ENCODE measurements at places on chromosomes 13 and 19.
A peak's percentile ranks its signal among the peaks of the same experiment; 100 is the strongest.

- DNase-seq: no peak
These were observed 4.3 kb downstream of the TBC1D17 start for GRCh38 chr19:49881672-49882394.

GRCh38 chr19:16921766-16922591, 33.2 kb downstream of the F2RL3 start:
- no peak for DNase-seq

- DNase-seq: no peak
These were observed 353.5 kb downstream of the DACH1 start for GRCh38 chr13:71513411-71514033.

- no peak for DNase-seq
These were observed 598.6 kb upstream of the PCDH20 start for GRCh38 chr13:62014299-62014698.

GRCh38 chr19:41276231-41276630, 12.1 kb downstream of the HNRNPUL1 start:
- DNase-seq: no peak

GRCh38 chr13:75175575-75175974, 306.4 kb downstream of the TBC1D4 start:
- DNase-seq: no peak

DNA sequence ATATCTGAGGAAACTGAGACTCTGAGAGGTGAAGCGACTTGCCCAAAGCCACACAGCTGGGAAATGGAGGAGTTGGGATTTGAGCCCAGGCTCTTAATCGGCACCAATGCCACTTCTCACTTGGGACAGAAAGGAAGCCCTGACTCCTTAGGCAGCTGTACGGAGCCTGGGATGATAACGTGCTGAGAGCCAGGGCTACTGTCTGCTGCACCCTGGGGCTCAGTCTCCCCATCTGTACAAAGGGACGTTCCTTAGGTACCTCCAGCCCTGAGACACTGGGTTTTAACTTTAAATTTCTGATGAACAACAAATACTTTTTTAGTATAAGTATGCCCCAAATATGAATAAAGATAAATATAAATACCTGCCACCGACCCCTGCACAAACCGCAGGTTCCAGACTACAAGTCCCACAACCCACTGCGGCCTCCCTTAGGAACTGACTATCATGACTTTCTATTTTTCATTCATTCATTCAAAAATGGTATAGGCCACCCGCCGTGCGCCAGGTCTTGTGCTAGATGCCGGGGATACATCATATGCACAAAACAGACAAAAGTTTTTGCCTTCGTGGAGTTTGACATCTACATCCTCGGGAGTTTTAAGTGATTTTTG, 776 bp upstream of the NCLN start:
- peak; percentile 88 for DNase-seq

DNA sequence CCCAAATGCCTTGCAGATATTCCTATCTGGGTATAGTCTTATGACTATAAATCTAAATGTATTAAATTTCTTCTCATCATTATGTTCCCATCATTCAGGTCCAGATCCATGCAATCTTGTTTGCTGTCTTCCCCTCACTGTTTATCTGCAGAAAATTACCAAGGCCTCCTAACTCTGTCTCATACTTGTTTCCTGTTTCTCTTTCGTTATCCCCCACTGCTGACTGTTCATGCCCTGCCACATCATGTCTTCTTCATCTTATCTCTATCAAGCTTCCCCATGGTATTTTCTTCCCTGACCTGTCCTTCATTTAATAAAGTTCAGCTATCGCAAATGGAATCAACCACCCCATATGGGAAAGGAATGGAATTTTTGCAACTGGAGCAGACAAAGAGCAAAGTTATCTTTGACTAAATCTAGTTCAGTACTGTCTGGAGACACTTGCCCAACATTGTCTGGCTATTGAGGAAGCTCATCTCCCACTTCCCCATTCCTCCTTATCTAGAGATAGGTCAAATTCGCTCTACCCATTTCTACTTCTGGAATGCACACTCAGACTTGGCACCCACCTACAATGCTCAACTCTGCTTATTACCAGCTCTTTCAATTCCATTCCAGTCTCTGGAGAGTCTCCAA, 1358.1 kb downstream of the EFNB2 start:
- DNase-seq: no peak

DNA sequence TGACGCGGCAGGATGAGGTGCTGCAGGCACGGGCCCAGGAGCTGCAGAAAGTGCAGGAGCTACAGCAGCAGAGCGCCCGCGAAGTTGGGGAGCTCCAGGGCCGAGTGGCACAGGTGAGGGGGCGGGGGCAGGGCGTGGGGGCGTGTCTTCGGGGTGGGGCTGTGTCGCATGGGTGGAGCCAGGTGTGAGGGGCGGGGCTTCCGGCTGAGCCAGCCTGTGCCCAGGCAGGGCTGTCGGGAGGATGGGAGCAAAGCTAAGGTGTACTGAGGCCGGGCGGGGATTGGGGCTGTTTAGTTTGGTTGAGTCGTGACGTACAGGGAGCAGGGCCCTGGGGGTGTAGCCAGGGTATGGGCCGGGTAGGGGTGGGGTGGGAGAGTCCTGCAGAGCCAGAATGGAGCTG, 62.3 kb downstream of the KCNC3 start:
- DNase-seq: no peak

GRCh38 chr13:46874006-46874405, 22.8 kb downstream of the HTR2A start:
- DNase-seq: no peak

DNA sequence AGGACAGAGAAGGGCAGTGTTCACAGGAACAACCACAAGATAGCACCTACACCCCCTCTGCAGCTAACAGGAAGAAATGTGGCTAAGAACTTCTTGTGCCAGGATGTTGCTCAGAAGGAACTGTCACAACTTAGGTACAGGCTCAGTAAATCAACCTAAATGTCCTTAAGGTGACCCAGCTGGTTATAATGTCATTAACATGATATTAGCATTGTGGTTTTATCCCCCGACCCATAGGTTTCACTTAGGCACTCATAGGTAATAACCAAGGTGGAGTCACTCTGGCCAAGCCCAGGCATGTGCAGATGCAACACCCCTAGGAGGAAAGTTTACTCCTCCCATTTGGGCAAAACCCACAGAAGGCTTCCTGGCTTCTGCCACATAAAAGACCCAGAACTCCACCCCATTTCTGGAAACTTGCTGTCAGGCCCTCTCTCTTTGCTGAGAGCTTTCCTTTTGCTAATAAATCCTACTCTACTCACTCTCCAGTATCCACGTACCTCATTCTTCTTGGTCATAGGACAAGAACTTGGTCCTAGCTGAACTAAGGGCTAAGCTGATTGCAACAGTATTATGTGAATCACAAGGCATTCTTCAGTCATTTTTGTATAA, 951.3 kb downstream of the SLITRK5 start:
- no peak for DNase-seq

DNA sequence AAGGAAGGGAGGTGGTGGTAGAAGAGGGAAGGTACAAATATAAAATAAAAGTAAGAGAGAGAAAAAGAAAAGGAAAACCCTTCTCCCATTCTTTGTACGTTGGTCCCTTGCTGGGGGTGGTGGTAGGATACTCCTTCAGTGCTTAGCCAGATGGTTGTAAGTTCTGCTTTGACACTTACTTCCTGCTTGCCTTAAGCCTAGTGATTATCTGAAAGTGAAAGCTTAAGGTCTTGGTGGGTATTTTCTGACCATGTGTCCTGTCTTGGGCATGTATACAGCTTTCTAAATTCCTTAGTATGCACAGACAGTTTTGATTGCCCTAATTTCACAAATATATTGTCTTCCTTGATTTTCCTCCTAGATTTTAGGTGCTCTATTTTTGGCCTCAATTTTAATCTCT, 314.8 kb downstream of the PCDH17 start:
- no peak for DNase-seq

DNA sequence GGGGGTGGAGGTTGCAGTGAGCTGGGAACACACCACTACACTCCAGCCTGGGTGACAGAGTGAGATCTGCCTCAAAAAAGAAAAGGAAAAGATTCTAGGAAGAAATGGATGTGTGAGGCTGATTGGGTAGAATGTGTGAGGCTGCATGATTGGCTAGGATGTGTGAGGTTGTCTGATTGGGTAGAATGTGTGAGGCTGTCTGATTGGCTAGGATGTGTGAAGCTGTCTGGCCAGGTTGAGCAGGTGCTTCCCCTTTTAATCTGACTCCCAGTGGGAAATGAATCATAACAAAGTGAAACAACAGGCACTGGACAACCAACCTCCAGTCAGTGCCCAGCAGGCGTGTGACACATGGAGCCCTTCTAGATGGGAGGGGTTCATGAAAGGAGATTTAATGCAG, 14.7 kb downstream of the C13orf46 start:
- no peak for DNase-seq

DNA sequence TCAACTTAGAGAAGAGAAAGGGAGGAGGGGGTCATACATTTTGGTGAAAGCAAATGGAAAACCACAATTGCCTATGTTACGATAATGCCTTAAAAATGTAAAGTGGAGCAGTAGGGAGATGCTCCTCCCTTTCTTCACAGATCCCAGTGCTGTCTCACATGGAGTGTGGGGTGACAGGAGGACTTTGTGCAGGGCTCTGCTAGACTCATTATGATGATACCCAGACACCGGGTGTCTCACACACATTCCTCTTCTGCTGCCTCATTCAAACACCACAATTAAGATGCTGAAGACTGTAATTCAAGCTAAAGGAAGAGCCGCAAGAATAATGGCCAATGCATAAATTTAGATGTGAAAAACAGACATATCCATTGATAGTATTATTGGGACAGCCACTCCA, 150.6 kb downstream of the LHFPL6 start:
- DNase-seq: no peak

GRCh38 chr13:100156788-100157187, 67.9 kb downstream of the PCCA start:
- peak; percentile 73 for DNase-seq

- DNase-seq: no peak
These were observed 37.4 kb upstream of the C13orf46 start for GRCh38 chr13:114011226-114011625.

DNA sequence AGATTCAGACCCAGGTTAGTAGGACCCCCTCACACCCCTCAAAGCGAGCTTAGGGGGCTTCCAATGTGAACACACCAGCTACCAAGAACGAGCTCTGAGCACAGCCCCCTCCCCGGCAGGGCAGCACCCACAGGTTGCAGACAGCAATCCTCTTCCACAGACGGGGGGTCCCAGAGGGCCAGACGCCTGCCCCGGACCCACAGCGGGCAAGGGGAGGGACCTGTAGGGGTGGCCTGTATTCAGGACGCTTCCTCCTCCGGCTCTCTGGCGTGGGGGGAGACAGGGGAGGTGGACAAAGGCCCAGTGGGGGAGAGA, 4.8 kb downstream of the TTYH1 start:
- DNase-seq: no peak

DNA sequence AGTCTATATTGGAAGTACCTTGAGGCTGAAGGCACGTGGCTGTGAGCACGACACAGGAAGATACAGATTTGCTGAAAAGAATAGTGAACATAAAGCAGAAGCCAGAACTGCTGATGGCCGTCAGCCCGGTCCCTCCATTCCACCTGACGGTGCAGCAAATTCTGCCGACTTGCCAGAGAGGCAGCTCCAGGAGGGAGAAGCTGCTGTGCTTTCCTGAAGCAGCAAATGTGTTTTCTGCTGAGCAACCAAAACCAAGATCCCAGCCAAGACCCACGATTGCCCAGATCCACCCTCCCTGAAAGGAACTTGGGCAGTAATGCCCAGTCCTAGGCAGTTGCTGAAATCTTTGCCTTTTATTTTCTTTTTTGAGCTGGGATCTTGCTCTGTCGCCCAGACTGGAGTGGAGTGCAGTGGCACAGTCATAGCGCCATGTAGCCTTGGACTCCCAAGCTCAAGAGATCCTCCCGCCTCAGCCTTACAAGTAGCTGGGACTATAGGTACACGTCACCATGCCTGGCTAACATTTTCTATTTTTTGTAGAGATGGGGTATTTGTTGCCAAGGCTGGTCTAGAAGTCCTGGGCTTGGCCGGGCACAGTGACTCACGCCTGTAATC, 7.0 kb upstream of the RCN3 start:
- no peak for DNase-seq

- no peak for DNase-seq
These were observed 8.2 kb upstream of the BBC3 start for GRCh38 chr19:47239152-47239551.

- DNase-seq: no peak
These were observed 413 bp downstream of the N4BP2L2 start for GRCh38 chr13:32538143-32538620.

GRCh38 chr13:67763984-67764383, 533.8 kb upstream of the PCDH9 start:
- DNase-seq: no peak

- peak; percentile 52 for DNase-seq
These were observed 181.8 kb downstream of the KATNAL1 start for GRCh38 chr13:30125422-30126073.

- no peak for DNase-seq
These were observed 3.7 kb upstream of the SMIM17 start for GRCh38 chr19:56639217-56639616.

- no peak for DNase-seq
These were observed 2.1 kb upstream of the TGFB1 start for GRCh38 chr19:41355802-41356201.

DNA sequence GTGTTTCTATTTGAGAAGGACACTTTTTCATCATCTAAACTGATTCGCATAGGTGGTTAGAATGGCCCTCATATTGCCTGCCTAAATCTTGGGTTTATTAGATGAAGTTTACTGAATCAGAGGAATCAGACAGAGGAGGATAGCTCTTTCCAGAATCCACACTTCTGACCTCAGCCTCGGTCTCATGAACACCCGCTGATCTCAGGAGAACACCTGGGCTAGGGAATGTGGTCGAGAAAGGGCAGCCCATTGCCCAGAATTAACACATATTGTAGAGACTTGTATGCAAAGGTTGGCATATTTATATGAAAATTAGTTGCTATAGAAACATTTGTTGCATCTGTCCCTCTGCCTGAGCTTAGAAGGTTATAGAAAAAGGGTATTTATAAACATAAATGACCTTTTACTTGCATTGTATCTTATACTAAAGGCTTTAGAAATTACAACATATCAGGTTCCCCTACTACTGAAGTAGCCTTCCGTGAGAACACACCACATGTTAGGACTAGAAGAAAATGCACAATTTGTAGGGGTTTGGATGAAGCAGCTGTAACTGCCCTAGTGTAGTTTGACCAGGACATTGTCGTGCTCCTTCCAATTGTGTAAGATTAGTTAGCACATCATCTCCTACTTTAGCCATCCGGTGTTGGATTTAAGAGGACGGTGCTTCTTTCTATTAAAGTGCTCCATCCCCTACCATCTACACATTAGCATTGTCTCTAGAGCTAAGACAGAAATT, 103.8 kb downstream of the TNFRSF19 start:
- DNase-seq: no peak

DNA sequence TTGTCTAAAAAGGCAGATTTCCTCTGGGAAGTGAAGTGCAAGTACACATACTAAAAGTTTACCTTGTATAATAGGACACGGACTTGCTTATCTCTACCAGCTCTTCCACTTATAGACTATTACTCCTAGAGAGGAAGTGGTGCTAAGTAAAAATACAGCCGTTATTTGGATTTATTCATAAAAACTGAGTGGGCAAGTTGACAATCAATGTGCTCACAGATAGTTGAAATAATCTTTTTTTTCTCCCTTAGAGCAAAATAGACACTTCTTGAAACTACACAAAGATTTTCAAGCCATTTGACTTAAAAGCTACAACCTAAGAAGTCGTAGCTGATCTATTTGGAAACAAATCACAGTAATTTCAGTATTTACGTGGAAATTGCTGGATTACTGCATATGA, 2584.7 kb upstream of the PCDH20 start:
- no peak for DNase-seq

Measured in kidney glomerular epithelial cell (primary cell).